ENCODE measurements at places on chromosomes 1 and 21.

GRCh38 chr21:36725793-36726386 is 27.0 kb downstream of the SIM2 start:
- no peak for DNase-seq

DNA sequence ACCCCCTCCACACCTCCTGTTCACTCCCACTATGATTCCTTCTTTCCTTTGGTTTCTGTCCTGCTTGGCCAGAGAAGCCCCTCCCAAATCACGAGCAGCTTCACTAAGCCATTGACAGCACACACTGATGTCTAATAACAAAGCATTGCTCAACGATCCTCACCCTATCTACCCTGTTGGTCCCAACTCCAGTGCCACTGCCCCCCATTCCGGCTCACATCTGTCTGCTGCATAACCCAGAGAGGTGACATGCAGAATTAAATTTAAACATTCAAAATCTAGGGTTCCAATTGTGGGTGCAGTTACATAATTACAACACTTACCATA is 236.9 kb downstream of the TTLL7 start:
- no peak for DNase-seq

GRCh38 chr1:97314685-97315084 is 593.1 kb downstream of the PTBP2 start:
- no peak for DNase-seq

GRCh38 chr1:27007909-27008582 is 4.6 kb downstream of the TENT5B start:
- no peak for DNase-seq

DNA sequence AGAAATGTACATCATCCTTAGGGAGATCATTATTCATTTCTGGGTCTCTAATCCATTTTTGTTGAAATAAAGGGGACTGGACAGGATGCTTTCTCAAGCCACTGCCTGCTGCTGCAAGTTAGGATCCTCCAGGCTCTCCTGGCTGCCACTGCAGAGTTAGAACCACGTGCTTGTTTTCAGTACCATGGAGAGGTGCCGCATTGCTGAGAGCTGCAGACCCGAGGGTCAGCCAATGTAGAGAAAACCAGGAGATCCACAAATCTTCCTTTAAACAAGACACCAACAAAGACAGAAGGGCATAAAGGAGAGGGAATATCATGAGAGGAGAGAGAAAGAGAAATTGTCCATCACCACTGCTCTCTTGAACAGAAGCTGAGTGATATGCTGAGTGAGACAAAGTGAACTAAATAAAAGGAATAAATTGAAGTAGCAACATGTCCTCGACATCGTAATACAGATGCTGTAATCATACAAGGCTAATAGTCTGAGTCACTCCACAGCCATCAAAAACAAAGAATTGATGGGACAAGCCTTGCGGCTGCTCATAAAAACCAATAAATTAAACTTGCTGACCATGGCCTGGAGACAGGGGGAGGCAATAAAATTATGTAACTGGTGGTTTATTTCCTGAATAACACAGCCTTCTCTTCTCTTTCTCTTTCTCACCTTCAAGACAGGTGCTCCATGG is 255.7 kb downstream of the OMA1 start:
- no peak for DNase-seq

DNA sequence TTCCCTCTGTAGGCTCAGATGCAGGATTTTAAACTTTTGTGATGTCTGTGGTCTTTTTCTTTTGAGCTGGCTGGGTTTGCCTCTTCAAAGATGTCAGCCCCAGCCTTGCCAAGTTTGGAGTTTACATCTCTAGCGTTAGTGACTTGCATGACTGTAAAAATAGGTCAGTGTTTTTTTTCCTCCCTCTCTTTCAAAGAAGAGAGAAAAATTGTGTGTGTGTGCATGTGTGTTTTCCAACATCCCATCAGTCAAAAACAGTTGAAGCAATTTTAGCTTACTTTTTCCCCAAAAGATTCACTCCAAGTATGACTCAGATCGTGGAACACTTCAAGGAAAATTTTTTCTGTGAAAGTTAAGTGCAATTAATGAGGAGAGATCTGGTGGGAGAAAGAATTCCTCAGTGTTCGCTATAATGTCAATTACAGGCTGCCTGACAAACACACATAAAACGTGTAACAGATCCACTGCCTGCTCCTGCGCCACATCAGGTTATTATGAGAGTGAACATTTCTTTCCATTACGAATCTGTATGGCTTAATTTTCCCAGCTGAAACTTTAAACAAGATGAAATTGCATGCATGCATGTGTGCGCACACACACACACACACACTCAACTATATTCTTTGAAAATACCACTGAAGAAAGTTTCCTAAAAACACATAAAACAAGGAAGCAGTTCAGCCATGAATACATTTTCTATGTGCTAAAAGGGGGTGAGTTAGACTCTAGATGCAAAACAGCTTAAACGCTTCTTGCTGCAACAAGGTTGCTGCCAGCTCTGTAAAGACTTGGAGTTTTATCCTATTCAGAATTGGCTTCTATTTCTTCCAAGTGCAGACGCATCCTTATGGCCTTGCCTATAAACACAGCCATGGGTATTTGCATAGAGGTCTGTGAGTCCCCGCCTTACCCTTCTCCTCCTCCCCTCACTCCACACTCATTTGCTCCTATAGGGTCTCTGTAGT is 55.5 kb downstream of the TLR5 start:
- DNase-seq, result no peak

DNA sequence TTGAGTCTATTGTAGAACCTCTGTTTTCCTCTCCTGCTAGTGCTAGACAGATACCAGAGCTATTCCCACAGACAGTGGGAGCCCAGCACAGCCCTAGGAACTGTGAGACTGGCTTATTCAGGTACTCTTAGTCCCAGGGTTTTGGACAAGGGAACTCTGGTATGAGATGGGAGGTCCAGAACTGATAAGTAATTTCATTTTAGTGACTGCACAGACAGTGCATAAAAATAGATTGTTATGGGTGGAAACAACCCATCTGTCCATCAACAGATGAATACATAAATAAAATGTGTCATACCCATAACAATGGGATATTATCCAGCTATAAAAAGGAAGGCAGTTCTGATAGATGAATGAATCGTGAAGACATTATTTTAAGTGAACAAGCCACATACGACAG is 9.0 kb downstream of the EPS8L3 start:
- no peak for DNase-seq

DNA sequence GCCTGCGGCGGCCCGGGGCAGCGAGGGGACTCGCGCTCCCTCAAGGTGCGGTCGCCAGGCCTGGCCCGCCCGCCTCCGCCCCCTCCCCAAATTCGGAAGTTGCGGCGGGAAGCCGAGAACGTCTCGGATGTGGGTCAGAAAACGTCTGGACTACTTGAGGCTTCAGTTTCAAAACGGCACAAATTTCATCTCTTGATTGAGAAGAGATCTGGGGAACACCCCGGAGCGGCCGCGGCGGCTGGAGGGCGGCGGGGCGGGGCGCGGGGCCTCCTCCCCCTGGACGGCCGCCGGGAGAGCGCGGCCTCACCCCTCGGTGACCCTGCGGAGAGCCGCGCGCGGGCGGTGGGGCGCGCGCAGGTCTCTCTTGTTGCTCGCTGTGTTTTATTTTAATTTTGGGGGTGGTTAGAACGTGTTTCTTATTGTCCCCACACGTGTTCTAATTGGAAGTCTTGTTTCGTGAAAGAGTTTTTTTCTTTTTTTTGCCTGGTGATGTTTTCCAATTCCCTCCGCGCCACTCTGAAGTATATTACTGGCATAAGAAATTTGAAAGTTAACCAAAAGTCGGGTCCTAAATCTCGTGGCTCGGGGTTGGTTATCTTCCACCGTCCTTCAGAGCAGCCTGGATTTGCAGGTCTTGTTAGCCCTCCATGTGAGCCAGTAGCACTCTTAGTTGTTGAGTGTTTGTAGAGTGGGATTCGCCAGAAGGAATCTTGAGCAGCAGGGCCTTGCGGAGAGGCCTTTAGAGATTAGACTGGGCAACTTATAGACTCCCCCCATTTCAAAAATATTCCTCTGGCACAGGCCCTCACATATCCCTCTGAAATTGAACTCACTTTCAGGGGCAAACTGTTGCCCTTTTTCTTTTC is 749 bp downstream of the PCBP3 start:
- no peak for DNase-seq

DNA sequence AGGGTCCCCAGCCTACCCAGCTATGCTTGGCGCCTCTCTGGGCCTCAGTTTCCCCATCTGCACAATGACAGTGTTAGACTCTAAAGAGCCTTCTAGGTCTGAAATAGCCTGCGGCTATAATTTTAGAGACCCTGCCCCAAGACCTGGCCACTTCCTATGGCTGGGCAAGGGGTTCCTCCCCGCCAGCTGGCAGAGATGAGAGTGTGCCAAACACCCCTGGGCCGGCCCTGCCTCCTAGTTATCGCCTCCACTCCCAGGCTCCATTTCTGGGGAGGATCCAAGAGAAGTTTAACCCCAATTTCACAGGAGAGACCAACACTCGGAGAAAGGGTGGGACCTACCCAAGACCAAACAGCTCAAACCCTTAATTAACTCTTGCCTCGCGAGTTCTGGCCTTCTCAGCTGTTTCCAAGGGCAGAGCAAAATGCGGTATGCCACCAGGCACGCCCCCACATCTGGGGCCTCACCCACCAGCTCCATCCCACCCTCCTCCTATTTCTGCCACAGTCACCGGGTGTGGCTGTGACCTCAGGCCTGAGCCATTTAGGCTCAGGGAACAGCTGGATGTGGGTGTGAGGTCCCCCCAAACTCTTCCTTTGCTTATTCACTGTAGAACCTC is 35.7 kb downstream of the TTC39A start:
- DNase-seq, result no peak

DNA sequence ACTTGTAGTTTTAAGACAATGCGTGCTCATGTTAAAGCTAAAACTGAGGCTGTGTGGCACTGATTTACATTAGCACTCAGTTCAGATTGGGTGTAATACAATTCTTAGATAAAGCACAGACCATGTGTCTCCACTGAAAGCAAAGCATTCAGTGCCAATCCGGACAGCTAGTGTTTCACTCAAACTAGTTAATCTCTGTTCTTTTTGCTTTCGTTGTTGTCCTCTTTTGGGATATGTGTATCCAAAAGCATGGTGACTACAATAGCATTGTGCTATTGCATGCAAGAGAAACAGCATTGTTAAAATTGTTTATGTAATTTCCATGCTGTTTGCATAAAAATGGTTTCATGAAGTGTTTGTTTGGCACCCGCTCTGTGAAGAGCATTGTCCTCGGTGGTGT is 54.6 kb downstream of the F3 start:
- DNase-seq, result no peak

DNA sequence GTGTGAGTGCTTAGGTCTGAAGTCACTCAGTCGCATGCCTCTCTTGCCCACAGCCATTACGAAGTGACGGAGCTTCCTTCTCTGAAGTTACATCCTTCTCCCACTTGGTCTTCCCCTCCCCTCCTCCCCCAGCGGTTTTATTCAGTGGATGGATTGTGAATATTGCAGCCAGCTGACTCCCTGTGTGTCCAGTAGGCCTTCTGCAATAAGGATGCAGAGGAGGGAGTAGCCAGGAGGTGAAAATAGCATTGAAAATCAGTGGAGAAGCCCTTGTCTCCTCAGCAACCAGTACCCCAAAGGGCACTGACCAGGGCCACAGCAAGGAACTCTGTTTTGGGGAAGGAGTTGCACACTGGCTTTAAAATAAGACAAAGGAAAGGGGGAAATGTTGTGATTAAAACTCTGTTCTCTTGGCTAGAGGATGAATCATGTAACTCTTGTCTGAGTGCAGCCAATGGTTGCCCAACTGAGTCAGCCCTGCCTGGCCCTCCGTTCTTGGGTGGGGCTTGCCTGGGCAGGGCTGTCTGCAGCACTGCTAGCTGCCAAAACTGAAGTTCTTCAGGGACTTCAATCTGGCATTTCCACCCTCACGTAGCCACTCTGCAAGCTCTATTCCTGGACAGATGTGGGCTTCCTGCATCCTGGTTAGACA is 4.3 kb downstream of the S100A10 start:
- no peak for DNase-seq

DNA sequence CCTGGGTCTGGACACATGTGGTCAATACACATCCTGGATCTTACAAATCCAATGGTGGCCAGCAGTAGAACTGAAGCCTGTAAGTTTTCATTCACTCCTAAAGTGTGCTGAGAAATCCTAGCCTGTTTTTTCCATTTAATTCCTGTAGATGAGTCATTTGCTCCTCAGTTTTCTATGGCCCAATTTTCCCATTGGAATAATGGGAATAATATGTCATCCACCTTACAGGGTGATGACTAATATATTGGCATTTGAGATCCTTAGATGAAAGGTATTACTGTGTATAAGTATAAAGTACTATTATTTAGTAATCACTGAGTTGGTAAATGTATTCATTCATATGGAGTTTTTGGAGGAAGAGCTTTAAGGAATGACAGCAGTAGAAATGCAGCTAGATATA is 89.7 kb upstream of the ADAR start:
- no peak for DNase-seq

GRCh38 chr1:11898086-11898785 is 28.0 kb downstream of the KIAA2013 start:
- no peak for DNase-seq

DNA sequence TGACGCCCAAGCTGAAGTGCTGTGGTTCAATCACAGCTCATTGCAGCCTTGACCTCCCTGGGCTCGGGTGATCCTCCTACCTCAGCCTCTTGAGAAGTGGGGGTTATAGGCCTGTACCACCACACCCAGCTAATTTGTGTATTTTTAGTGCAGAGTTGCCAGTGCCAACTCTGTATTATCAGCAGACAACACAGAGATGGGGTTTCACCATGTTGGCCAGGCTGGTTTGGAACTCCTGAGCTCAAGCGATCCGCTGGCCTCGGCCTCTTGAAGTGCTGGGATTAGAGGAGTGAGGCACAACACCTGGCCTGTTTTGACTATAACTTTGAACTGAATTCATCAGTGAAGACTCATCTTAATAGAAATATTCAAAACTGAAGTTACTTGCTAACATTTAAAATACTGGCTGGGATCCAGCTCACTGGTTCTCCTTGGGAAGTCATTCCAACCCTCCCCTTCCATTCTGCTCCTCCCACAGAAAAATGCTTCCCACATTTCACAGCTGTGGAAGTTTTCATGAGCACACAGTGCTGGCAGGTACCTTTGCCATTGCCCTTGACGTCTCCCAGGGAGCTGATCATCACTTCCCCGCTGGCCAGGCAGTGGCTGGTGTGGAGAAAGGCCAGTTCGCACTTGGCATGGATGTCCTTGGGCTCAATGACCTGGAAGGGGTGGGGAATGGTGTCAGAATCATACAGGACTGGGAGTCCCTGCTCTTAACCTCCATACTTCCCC is 4.7 kb downstream of the SELENBP1 start:
- no peak for DNase-seq

DNA sequence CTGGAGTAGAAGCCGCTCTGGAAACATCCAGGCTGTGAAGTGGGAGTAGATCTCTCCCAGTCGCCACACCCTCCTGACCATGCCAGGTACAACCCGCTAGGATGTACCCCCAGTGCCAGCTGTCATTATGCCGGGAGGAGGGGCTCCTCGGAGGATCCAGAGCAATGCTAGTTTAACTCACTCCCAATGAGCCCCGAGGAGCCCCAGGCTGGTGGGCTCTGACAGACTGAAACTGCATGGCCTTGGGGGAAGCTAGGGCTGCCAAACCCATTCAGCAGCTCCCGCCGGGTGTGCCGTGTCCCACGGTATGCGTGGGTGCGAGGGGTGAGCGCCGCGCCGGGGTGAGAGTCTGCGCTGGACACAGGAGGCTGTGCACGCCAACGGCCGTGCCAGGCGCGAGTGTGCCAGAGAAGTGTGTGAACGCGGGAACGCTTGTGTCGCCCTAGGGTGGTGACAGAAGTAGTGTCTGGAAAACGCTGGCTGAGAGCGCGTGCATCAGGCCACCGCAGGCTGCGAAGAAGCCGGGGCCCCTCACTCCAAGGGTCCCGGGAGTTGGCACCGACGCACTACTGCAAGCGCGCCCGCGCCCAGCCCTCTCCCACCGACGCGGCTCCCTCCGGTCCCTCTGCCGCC is 177.1 kb upstream of the EDN2 start:
- no peak for DNase-seq

Measured in stimulated activated CD4-positive, alpha-beta T cell treated with anti-CD3 and anti-CD28 coated beads, Interleukin-15, amount 100 ng/mL, for 1 hour (primary cell).